ENCODE measurements at places on chromosomes 12 and 14.

GRCh38 chr14:32513571-32514009, 184.5 kb downstream of the AKAP6 start:
- DNase-seq: no peak

DNA sequence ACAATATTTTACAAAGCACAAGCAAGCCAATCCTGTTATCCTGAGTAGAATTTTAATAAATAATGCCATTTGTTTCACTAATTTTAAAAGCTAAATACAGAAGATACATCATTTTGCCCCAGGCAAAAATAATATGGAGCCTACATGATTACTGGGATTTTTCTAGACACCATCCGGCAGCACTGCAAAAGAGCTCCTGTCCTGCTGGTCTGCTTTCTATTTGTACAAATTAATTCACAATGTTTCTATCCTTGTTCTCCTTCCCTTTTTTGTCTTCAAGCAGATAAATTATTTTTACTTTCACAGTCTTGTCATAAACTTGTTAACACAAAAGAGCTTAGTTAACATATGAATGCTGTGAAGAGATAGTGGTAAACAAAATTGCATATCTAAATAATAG, 4.6 kb downstream of the SIX1 start:
- no peak for DNase-seq

DNA sequence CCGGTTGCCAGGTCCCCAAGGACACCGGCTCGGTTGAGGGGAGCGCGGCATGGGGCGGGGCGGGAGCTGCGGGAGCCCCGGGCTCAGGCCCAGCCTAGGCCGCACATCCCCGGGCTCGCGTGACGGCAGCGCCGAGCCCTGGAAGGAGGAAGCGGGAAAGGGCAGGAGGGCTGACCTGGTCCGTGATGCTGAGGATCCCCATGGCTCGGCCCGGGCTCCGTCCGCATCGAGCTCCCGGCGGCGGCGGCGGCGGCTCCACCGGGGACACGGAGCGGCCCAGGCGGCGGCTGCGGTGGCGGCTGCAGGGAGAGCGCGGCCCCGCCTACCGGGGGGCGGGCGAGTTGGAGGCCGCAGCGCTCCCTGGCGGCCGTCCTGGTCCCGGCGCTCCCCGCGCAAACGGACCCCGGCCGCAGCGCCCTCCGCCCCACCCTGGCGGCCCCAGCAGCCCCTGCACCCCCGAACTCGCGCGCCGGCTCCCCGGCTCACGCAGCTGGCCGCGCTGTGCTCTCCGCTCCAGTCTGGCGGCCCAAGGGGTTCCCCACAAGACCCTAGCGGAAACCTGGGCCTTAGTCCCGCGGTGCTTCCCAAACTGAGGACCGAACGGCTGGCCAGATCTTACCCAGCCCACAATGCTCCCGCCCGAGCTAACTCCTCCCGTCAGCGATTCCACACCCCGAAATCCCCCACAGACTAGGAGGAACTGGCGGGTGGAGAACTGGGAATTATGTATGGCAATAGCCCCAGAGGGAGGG, at the start of gene ANKRD52:
ANKRD52 (minus strand) TSS at position 317 of the 752 bp plus-strand sequence; CDS start at position 202, 115 bp downstream.
- peak; percentile 81 for DNase-seq

GRCh38 chr12:130663514-130663913, 52.6 kb downstream of the RIMBP2 start:
- no peak for DNase-seq

DNA sequence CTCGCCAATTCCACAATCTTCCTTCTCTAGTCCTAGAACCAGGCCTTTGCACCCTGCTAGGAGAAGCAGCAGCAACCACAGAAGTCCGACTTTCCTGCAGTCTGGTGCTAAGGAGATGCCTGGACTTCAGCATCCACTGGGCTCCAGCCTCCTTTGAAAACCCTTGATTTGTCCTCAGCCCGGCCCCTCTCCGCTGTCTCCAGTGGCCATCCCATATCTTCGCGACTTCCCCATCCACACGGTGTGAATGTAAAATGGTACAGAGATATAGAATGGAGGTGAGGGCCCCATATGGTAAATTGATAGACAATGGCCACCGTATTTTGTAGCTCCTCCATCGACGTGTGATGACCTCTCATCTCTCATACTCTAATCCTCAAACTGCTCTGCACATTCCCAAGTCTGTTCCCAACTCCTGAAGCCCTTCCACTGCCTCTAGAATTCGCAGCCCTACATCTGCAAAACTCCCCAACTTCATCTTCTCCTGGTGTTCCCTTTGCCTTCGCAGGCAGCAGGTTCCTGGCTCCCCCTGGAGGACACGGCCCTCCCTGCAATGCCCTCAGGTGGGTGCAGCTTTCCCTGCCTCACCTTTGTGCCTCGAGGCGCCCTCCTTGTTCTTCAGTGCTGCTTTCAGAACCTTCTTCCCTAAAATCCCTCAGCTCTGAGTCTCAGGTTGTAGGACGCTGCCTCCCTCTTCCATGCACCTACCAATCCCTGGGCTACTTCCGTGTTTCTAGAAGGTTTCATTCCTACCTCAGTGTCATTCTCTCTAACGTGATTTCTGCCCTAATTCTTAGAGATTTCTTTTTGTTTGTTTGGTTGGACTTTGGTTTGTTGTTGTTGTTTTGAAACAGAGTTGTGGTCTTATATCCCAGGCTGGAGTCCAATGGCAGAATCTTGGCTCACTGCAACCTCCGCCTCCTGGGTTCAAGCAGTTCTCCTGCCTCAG, 36.7 kb downstream of the TMBIM6 start:
- peak; percentile 77 for DNase-seq

- no peak for DNase-seq
These were observed 10.7 kb downstream of the LLPH start for GRCh38 chr12:66119870-66120241.

GRCh38 chr12:6135071-6135470, 10.6 kb upstream of the VWF start:
- DNase-seq: no peak

DNA sequence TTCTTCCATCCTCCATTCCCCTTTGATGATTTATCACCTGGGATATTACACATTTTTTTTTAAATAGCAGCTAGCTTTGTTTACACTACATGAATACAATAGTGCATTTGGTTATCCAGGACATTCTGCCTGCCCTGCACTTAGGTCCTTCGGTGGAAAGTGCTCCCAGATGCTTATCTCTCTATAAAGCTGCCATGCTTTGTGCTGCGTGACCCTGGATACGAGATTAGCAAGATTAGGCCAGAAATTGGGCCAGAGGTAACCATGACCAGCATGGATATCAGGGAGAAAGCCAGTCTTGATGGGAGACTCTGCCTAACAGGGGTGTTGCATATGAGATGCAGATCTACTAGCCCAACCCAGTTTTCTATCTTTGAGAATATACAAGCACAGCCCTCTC, 12.1 kb upstream of the KRT83 start:
- no peak for DNase-seq

- no peak for DNase-seq
These were observed 17.7 kb downstream of the SLC4A8 start for GRCh38 chr12:51442324-51442723.

- no peak for DNase-seq
These were observed 662 bp upstream of the BATF start for GRCh38 chr14:75521415-75522199.

- no peak for DNase-seq
These were observed 13.9 kb upstream of the PSMC1 start for GRCh38 chr14:90242444-90242843.

DNA sequence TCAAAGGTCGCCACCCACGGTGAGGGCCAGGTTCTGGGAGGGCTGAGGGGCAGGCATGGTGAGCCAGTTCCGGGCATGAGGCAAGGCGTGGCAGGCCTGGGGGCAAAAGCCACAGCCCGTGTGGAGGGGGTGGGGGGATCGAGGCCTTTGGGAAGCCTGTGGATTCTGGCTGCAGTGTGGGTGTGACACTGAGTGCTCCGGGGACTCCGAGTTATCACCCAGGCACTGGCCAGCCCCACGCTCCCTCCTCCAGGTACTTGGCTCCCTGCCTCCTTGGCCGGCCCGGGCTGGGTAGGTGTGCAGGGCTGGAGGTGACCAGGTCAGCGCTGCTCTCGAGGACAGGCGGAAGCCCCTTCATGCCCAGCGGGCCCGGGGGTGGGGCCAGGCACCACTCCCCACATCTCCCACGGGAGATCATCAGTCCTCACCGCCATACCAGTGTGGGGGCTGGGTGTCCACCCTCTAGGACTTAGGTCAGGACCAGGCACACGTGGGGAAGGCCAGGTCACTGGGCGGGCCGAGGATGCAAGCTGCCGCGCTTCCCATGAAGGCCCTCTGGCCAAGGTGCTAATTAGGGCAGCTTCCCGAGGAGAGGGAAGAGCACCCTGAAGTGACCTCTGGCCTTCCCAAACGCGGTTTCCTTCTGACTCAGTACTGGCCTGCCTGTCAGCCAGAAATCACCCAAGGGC, 34.1 kb upstream of the TDRD9 start:
- no peak for DNase-seq

DNA sequence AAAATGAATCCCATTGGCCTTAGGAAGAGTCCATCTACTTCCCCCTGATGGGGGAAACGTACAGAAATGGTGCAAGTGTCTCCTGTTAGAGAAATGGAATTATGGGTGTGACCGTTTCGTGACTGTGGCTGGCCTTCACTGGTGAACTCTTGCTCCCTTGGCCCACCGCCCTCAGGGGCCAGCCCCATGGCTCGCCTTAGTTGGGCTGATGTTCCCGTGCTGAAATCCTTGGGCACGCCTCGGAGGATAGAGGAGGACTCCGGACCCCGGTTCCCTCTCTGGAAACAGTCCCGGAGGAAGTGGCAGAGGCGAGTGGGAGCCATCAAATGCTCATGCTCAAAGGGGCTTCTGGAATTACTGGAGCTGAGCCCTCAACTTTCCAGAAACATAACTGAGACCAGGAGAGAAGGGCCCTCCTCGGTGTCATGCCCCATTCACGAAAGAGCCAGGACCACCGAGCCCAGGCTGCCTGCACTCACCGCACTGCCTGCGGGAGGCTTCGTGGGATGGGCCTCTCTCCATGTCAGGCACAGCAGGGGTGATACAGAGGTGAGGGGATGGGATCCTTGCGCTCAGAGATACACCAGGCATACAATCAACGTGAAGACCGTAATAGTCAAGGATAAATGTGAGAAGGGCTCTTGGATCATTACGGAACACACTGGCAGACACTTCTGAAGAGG, 10.1 kb upstream of the CACNA2D4 start:
- DNase-seq: peak; percentile 27

- no peak for DNase-seq
These were observed 1.3 kb downstream of the CLEC1A start for GRCh38 chr12:10097521-10097920.

DNA sequence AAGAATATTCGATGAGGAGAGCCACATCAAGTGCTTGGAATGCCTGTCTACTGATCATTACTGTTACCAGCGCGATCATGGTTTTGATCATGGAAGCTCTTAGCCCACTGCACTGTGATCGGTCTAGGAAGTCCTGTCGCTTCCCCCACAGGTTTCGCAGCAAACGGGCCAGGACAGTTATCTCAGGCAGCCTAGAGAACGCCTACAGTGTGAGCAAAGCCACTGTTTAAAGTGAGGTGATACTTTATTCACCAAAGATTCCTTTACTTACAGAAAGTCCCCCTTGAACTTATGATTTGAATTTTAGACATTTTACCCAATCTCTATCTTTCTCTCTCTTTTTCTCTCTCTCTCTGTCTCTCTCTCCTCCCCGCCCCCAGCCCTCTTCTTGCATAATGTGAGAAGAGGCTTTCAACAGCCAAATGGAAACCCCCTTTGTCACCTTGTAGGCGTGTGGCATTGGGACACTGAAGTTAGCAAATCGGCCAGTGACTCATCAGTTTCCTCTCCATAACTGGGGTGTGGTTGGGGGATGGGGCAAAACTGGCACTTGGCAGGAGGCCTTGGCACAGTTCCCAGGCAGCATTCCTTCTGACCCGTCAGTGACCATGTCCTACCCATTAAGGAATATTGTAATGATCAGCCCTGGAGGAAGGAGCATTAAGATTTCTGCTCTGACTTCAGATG, 214.8 kb downstream of the CHST11 start:
- DNase-seq: no peak

DNA sequence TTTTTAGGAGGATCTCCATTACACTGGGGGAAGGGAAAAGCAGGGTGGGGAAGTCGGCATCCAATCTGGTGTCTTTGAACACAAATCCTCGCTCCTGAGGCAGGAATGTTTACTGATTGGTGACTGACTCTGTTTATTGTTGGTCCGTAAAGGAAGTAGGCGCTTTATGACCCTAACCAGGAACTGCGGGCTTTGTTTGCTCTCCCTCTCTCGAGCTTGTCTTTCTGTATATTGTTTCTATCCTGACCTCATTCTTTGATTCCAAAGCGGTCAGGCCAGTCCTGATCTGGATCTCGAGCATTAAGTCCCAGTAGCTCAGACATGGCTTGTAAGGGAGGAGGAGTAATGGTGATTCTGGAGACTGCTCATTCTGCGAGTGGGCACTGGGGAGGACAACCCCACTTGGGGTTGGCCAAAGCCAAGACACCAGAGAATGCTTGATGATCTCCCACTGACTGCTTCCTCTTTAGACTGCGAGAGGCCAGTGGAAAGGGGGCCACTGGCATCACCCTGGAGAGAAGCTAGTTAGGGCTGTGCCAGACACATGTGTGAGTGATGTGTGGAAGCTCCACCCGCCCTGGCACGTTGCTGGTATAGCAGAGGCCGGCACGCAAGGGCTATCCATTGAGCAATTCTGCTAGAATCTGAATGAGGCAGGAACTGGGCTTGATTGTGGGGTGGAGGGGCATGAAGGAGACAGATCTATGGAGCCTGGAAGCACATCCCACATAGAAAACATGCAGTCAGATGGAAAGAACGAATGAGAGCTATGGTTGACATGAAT, 194.6 kb downstream of the PAX9 start:
- DNase-seq: no peak

GRCh38 chr12:26434299-26435068, 239.1 kb downstream of the SSPN start:
- no peak for DNase-seq

DNA sequence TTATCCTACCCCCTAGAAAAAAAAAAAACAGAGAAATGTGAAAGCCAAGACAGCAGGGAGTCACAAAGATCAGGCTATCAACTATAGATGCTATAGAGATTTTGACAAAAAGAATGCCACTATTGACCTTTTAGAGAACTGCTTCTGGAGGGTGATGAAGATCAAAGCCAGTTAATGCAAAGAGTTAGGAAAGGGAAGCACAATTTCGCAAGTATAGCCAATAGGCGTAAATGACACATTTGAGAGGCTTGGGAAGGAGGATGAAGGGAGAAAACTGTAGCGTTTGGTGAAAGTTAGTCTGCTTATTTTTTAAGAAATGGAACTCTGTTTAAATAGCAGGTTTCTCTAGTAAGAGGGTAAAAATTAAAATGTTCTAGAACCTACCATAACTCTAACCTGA, 190.7 kb downstream of the DUSP6 start:
- no peak for DNase-seq

DNA sequence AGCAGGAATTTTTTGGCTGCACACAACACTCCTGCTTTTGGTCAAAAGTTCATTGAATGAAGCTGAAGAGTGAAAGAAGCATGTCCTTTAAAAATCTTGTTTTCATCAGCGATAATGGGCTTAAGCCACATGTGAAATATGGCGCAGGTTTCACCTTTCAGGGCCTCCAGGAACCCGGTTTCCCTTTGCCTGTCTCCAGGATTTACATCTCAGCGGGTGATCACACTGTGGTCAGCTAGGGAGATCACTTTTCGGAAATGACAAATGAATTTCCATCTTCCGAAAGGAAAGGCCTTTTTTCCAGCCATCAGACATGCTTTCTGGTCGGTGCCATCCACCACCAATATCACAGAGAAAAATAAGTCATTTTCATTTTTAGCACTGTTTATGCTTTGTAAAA, 727.1 kb upstream of the TBX3 start:
- DNase-seq: no peak

GRCh38 chr14:29348504-29348903, 579.1 kb downstream of the PRKD1 start:
- no peak for DNase-seq
